ENCODE measurements at places on chromosomes 3 and 15.

- no peak for DNase-seq
These were observed 1178.7 kb upstream of the GBE1 start for GRCh38 chr3:82940124-82940523.

DNA sequence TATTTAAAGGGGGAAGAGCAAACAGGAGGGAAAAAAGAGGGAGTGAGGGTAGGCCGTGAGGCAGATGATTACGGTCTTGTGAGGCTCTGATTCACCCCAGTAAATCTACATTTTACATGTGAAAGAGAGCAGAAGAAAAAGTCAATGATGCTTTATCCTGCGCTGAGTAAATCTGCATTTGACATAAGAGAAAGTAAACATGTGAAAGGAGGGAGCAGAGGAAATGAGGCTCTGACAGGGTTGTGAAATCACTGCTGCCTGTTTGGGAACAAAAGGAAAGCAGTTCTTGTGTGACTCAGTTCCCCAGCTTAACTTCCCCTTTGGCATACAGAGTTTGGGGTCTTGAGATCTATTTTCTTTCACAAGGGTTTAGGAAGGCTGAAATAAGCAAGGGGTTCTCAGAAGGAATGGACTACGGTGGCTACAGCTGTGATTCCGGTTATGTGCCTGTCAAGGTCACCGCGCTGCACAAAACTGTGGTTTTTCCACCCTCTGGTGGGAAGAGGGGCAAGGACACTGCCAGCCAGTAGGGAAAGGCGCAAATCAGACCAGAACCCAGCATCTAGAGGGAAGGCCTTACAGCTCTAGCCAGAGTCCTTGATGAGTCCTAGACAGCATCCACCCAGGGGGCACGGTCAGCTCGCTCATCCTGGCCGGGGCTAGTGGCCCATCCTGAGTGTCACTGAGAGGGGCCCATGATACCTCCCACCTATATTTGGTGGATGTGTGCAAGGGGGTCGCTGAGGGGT, 18.9 kb upstream of the HCN4 start:
- no peak for DNase-seq

- no peak for DNase-seq
These were observed 174.1 kb upstream of the SLCO3A1 start for GRCh38 chr15:91679447-91679846.

GRCh38 chr3:109132801-109133473, 3.6 kb upstream of the C3orf85 start:
- DNase-seq, result no peak

- no peak for DNase-seq
These were observed 11.6 kb upstream of the SLC6A20 start for GRCh38 chr3:45807681-45808540.

- no peak for DNase-seq
These were observed 20.1 kb upstream of the BCL6 start for GRCh38 chr3:187765342-187765741.

- no peak for DNase-seq
These were observed 2.5 kb upstream of the KIF7 start for GRCh38 chr15:89657686-89658200.

DNA sequence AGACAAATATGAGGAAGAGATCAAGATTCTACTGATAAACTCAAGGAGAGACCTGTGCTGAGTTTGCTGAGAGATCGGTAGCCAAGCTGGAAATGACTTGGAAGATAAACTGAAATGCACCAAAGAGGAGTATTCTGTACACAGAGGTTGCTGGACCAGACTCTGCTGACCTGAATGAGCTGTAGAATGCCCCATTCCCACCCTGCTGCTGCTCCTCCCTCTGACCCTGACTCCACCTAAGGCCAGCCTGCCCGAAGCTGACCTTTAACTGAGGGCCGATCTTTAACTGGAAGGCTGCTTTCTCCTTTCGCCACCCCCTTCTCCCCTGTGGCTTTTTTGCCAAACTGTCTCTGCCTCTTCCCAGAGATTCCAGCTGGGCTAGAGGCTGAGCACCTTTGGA, 34.6 kb downstream of the CDIN1 start:
- DNase-seq, result no peak

- no peak for DNase-seq
These were observed 203.9 kb downstream of the PTPRG start for GRCh38 chr3:61765157-61765876.

DNA sequence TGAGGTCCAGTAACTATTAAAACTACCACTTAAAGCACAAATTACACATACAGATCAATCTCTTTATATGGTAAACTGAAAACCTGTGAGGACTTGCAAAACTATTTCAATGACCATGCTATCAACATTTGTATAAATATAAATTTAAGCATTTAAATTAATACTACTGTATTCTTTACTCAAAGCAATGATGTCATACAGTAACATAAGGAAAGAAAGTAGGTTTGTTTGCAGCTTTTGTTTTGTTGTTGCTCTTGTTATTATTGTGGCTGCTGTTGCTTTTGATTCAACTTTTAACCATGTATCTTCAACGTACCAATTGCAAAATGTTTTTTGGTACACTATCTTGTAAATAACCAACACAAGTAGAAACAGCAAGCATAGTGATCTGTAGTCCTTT, 22.0 kb downstream of the CBLB start:
- no peak for DNase-seq

GRCh38 chr3:25938566-25939325, 148.9 kb downstream of the OXSM start:
- no peak for DNase-seq

DNA sequence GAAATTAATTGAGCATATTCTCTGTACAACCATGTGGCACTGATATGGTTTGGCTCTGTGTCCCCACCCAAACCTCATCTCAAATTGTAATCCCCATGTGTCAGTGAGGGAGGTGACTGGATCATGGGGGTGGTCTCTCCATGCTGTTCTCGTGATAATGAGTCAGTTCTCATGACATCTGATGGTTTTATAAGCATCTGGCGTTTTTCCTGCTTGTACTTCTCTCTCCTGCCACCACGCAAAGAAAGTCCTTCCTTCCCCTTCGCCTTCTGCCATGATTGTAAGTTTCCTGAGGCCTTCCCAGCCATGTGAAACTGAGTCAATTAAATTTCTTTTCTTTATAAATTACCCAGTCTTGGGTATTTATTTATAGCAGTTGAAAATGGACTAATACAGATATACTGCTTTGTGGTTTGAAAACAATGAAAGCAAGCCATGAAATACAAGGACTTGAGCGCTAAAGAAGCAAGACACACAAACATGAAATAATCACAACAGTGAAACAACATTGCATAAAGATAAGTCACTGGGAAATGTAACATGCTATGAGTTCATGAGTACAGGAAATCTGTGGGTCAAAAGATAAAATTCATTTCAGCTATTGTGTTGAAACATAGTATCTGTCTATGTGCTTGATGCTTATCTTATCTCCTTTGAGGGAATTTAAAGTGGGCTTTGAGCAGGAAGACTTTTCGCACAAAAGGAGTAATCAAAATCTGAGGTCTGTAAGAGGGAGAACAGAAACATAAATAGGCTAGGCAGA, 288.7 kb downstream of the GBE1 start:
- DNase-seq, result no peak

DNA sequence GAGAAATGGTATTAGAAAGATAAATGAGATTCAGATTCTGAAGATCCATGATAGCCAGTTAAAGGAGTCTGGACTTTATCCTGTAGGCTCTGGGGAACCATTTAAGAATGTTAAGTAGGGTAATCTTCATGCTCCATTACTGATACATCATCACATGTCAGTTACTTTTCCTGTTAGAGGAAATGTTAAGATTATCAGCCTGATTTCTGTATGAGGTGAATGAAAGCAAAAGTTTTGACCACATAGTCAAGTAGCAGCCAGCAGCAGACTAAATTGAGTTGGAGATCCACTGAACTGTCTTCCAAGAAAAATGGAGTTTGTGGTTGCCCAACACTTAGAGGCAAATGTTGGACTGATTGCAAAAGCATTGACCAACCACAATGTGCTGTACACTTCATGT, 4.7 kb upstream of the COPB2 start:
- no peak for DNase-seq

DNA sequence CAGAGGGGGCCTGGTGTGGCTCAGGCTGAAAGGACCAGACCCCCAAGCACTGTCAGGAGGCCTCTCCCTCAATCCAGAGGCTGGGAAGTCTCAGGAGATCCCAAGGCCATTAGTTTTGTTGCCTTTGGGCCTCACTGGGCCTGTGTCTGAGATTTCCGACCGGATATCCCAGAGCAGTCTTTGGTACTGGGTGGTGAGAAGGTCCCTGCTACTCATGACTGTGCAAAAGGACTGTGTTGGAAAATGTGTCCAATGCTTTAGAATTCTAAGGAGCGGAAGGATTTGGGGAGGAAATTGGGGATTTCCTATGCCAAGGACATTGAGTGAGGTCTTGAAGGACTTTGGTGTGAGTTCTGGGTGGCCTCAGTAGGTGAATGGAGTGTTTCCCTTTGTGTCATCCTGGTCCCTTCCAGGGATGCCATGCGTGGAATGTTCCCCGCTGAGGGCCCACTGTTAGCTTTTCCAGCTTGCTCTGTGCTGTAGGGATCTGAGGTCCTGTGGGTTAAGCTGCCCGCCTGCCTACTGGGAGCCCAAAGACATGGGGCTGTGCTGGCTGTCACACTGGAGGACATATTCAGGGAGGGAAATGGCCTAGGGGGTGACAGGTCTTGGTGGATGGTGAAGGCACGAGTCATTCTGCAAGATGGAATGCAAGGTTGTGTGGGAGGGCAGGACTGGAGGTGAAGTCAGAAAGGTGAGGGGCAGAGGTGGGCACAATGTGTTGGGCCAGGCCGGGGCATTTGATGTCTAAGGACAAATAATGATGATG, 16.4 kb downstream of the SMAD6 start:
- no peak for DNase-seq

DNA sequence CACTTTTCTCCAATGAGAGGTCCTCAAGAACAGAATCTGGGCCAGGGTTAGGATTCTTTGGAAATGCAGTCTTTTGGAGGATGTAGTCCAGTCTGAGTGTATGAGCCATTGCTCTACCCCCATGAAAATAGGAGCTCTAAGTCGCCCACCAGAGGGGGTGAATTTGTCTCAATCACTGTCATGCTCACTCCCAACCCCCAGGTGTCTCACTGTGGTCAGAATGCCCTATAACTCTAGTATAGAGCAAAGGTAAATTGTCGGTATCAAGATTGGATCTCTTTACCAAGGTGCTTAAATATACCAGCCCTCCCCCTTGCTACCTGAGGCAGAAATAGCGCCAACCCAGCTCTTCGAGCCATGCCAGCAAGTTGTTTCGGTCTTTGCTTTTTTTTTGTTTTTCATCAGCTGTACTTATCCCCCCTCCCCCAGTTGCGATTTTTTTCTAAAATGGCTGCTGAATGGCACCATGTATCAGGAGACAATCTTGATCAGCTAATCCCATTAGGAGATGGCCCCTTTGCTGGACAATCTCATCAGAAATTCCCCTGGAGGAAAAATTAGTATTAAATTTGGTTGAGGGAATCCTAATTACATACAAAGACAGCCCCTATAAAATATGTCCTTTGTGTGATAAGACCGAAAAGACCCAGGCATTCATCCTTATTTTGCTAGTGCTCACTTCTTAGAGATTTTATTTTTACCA, 130.7 kb downstream of the EBLN2 start:
- no peak for DNase-seq

- no peak for DNase-seq
These were observed 42.5 kb downstream of the LPP start for GRCh38 chr3:188196232-188196990.

GRCh38 chr3:168100777-168101492, 5.2 kb upstream of the GOLIM4 start:
- no peak for DNase-seq

GRCh38 chr3:125381743-125382142, 6.6 kb upstream of the ZNF148 start:
- no peak for DNase-seq

- no peak for DNase-seq
These were observed 47.3 kb upstream of the CCDC80 start for GRCh38 chr3:112688085-112688769.

- DNase-seq, result no peak
These were observed 20.7 kb downstream of the SCAANT1 start for GRCh38 chr3:63891518-63891917.

DNA sequence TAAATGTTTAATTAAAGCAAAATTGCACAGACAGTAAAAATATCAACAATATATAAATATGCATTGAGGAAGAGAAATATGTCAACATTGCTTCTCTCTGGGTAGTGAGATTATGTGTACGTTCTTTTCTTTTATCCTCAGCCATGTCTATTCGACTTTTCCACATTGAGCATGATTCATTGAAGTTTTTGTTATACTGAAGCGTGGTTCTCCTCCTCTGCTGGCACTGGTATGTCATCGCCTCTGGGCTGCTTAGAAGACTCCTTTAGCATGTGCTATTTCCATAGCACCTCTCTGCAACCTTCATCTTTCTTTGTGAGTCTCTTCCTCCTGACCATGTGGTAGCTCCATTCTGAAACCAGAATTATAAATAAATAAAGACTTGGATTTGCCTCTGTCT, 65.8 kb upstream of the AKAP13 start:
- DNase-seq, result no peak

DNA sequence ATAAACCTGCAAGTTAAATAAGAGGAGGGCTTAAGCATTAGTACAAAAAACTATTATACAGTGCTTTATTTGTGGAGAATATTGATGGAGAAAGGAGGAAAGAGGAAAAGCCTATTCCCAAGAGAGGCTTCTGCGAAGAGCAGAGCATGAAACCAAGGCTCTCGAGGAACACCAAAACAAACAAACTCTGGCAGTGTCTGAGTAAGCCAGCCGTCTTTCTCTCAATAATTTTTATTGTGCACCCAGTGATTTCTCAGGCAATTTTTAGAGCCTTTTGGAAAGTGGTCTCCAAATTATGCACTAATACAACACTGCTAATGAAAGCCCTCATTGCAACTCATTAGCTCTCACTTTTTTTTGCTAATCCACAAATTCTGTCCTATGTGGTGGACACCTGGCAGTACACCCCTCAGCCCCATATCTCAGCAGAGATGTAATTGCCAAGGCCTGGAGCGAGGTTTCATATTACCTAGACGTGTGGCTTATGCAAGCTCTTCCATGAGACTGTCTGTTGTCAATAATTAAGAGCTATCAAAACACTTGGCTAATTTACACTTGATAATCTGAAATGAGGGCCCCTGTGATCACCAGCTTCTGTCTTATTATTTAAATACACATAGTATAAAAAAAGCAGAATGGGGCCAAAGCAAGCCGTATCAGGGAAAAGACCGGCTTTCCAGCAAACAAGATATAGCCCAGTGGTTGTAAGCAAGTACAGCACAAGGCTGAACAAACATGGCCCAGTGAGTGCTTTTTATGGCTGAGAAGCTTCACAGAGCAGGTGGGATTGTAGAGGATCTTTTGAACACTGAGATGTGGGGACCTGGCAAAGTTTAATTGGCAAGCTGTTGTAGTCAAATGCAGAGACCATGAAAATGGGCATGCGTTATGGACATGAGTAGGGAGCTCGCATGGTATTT, 216.9 kb downstream of the ROBO2 start:
- no peak for DNase-seq
